CD8-positive, alpha-beta memory T cell (primary cell): ENCODE measurements at places on chromosomes 1 and 21.

GRCh38 chr1:33001282-33001681 is 35.4 kb downstream of the AK2 start:
- no peak for DNase-seq

GRCh38 chr1:158434741-158435140 is 8.7 kb upstream of the OR10K2 start:
- DNase-seq = no peak

DNA sequence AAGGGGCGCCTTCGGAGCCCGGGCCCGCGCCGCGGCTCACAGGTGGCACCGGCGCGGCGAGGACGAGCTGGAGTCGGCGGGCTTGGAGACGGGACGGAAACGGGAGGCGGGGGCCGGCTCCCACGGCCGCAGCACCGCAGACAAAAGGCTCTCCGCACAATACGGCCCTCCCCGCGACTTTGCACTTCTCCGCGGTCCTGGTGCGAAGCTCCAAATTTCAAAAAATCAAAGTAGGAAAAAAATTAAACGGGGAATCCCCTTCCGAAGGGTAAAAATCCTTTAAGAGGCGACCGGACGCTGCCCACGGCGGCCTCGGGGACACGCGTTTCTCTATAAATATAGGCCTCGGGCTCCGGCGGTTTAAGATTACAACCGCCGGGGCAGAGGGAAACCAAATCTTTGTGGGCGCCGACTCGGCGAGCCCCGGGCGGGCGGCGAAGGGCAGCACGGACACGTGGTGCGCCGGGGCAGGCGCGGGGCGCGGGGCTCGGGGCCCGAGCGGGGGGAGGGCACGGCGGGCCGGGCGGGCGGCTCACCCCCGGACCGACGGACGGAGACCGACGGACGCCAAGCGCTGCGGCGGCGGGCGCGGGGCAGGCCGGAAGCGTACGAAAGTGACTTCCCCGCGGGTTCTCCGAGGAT is 453 bp downstream of the PABPC4 start:
- DNase-seq = no peak

DNA sequence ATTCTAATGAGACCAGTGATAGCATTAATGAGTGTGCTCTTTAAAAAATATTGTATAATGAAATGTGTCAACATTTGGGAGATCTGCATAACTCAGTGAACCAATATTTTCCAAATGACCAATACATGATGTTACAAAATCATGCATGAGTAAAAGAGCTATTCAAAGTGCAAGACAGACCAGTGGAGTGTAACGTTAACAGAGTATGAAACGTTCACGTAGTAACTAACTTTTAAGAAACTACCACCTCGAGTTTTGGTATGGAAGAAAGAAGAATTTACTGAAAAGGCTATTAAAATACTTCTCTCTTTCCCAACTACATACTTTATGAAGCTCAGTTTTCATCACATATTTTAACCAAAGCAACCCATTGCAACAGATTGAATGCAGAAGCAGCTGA is 9.6 kb upstream of the SLC6A9 start:
- no peak for DNase-seq

DNA sequence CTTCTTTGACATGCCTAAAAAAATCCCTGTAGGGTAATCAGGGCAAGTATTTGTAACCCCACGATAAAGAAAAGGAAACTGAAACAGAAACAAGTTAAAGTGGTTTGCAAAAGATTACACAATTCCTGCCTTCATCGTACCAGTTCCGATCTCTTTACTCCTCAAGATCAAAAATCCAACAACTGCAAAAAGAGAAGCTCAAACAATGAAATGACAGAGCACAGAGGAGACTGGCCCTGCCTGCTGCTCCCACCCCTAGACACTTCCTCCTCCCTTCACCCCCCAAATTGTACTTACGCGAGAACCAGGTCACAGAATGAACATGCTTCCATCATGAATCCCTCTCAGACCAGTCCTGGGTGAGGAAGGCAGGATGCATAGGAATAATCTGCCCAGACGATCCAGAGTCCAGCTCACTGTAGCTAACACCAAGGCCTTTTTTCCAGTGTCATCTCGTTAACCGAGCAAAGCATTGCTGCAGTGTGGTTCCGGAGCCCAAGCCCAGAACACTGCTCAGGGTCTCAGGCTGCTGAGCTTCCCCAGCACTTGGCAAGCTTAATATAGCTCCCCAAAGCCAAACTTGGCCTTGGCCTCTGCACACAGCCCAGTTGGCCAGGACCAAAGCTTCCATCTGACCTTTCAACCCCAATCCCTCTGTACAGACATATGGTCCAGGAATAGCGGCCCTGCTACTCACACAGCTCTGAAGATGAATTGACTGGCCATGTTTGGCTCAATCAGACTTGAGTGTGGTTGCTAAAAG is 20.3 kb downstream of the RXRG start:
- DNase-seq = no peak

GRCh38 chr1:10848109-10848684 is 51.8 kb upstream of the CASZ1 start:
- no peak for DNase-seq

DNA sequence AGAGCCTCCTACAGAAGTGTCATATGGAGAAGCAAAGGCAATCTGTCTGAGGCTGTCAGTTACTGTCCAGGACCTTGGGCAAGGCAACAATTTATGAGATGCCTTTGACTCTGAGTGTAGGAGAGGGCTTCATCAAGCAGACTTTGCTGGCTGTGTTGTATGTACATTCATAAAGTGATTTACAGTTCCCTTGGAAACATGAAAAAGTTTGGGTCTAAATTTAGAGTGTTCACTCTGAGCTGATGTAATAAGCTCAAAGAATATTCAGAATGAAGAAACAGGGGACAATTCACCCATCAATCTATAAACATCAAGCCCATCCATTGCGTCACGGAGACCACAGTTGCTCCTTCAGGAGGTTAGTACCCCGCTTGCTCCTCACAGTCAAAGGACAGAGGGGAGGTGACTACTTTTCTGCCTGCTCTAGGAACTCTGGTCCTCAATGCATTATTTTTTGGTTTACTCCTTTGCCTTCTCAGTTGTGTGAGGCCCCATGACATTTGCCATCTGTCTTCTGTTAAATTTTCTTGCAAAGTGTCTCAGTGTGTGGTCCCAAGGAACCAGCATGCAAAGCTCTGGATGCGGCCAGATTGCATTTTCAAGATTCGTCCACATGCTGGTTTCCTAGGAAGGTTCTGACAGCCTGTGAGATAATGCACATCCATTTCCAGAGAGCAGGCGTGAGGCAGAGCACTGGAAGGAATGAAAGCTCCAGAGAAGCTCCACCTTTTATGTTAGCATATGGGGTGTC is 241.1 kb upstream of the KIAA0040 start:
- no peak for DNase-seq

- no peak for DNase-seq
These were observed at the start of gene TGFB2 for GRCh38 chr1:218344814-218345672. Gene TGFB2, plus strand, starts transcription at chr1:218345336. Its CDS starts 1,366 bp downstream, at chr1:218346702.

DNA sequence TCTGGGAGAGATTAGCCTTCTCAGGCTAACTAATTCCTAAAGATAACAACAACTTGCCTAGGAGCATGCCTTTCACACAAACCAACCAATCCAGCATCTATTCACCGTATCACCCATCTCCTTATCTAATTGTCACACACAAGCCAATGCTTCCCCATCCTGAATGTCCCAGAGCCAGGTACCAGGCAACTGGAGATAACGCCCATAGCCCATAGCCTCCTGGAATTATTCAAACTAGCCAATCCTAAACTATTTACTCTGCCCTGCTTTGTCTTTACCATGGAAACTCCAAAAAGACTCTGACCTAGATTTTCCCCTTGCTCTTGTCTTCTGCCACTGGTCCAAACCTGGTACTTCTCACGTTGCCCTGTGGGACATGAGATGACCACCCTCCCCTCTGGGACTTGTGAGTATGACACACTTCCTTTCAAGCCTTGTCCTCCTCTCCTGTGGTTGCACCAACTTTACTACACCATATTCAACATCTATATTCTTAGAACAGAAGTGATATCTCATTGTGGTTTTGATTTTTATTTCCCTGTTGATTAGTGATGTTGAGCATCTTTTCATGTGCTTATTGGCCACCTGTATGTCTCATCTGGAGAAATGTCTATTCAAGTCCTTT is 8.8 kb upstream of the ATG4C start:
- no peak for DNase-seq

DNA sequence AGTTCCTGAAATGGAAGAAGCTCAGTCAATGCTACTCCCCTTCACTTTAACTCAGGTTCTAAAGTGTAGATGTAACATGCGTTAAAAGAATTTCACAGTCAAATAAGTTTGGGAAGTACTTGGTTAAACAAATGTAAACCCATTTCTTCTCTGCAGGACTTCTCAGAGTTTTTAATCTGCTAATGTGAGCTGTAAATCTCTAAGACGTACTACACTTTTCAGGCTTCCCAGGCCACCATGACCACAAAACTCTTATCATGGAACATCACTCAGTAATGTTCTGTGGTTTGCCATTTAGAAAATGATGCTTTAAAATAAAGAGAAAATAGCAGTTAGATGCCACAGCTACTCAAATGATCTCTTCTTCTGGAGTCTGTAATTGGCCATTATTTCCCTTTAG is 104.3 kb downstream of the HHIPL2 start:
- DNase-seq = no peak

- peak; percentile 45 for DNase-seq
These were observed 21.3 kb downstream of the GPSM2 start for GRCh38 chr1:108897865-108898720.

GRCh38 chr21:38219049-38219628 is 37.7 kb upstream of the KCNJ15 start:
- DNase-seq = peak; percentile 53

GRCh38 chr1:217059401-217059800 is 336.2 kb upstream of the ESRRG start:
- no peak for DNase-seq

DNA sequence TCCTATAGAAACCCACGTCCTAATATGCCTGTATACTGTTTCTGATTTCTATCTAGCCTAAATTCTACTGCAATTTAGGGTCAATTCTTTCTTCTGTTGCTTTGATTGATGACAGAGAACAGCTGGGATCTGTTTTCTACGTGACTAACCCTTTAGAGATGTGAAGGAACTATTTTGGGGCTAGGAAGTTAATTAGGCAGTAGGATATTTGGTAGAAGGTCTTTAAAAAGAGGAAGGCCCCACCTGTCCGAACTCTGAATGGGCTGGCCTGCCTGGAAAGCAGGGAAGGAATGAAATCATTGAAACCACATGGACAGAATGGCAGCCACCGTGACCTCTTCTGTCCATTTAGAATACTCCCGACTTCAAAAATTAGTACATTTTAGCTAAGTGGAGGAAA is 21.0 kb downstream of the EIF2D start:
- no peak for DNase-seq

- no peak for DNase-seq
These were observed 32.4 kb upstream of the CAMSAP2 start for GRCh38 chr1:200706111-200706814.

- DNase-seq = no peak
These were observed at the start of gene DNALI1 for GRCh38 chr1:37556712-37557196. Gene DNALI1, plus strand, starts transcription at chr1:37556940. Its CDS starts 55 bp downstream, at chr1:37556995.

DNA sequence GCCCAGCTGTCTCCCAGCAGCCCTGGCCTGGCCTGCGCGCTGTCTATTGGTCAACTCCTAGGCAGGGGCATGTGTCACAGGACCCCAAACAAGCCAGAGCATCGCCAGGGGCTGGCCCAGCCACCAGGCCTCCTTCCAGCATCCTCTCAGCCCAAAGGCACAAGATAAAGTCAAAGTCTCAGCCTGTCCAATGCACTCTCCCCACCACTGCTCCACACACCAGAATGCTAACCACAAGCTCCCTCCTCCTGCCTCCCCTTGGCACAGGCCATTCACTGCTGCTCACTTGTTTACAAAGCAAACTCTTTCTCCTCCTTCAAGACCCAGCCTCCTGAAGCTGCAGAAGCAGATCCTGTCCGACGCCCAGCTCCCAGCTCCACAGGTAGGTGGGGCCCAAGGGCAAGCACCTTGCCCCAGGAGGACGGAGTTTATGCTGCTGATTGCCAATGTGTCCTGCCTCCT is 133.4 kb downstream of the DMRTB1 start:
- DNase-seq = no peak

GRCh38 chr1:8193840-8194406 is 124.0 kb upstream of the SLC45A1 start:
- no peak for DNase-seq

DNA sequence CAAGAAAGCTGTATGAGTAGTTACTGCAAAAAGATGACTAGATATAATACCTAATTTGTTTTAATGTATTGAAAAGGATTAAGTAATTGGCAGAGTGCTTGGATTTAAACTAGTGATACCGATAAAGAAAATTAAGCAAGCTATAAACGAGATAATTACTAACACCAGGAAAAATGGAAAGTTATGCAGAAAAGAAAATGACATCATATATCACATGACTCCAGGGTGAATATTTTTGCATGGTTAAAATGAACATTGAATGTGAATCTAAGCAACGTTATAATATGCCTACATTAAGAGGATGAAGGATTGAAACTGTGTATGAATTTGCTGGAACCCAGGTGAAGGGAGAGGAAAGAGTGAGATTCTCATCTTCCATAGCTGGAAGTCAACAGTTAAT is 644.4 kb downstream of the ADGRL2 start:
- DNase-seq = no peak

- DNase-seq = no peak
These were observed 513.0 kb downstream of the NUF2 start for GRCh38 chr1:163834778-163835177.

DNA sequence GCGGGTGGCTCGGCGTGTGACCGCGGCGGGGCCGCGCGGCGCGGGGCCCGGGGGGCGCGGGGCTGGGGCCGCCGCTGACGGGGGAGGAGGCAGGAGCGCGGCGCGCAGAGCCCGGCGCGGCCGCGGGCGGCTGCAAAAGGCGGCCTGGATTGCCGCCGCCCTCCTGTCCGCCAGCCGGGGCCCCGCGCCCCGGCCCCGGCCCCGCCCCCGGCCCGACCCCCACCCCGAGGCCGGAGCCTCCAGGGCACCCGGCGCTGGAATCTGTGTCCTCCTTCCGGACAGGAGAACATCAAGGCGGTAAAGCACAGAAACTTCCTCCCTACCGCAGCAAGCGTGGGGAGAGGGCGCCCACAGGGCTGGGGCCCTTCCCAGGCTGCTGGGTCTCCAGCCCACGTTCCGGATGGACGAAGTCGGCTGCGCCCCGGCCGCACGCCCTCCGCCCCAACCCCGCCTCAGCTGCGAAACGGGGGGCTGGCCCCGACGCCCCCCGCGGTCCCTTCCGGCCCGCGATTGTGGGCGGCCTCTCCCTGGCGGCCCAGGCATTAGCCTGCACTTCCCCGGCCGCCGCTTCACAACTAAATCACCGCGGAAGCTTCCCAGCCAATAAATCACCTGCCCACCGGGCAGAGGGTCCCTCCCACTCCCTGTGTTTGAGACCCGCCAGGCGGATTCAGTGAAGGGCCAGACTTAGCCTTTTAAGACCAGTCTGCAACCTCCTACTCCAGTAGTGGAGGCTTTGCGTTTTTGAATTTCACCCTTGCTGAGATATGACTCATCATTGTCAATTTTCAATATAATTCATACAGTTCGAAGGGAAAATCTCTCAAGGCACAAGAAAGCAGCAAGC is 106.0 kb downstream of the SLC45A1 start:
- peak; percentile 54 for DNase-seq

DNA sequence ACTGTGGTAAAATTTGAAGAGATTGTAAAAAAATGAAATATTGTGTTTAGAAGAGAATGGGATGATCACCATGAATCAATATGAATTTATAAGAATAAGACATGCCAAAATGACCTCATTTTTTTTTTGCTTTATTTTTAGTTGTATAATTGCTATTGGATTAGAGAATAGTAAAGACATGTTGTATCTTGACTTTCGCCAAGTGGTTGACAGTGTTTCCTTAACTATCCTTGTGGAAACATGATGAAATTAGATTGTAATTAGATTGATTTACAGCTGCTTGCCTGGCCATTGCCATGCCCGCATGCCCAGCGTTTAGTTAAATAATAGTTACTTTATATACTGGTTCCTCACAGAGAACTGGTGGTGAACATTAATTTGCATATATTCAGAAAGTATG is 154.9 kb downstream of the MAGI3 start:
- no peak for DNase-seq

- DNase-seq = no peak
These were observed 56.6 kb downstream of the PAX7 start for GRCh38 chr1:18687273-18687672.
